ENCODE measurements at places on chromosomes 1 and 21.

DNA sequence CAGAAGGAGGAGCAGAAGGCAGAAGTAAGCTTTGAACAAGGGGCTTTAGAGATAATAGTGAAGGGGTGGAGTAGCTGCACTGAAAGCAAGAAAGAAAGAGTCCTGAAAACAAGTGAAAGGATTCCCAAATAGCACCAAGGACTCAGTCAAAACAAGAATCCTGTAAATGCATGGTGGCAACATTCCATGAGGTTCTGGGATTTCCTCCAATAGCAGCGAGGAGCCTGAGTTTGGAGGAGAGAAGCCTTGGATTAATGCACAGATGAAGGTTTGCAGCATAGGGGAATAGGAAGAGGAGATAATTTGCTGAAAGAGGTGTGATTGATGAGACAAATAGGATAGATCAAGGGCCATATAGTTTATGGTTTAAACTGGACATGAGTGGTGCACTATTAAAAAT lies 10.9 kb downstream of the KRTAP22-2 start:
- DNase-seq: no peak

DNA sequence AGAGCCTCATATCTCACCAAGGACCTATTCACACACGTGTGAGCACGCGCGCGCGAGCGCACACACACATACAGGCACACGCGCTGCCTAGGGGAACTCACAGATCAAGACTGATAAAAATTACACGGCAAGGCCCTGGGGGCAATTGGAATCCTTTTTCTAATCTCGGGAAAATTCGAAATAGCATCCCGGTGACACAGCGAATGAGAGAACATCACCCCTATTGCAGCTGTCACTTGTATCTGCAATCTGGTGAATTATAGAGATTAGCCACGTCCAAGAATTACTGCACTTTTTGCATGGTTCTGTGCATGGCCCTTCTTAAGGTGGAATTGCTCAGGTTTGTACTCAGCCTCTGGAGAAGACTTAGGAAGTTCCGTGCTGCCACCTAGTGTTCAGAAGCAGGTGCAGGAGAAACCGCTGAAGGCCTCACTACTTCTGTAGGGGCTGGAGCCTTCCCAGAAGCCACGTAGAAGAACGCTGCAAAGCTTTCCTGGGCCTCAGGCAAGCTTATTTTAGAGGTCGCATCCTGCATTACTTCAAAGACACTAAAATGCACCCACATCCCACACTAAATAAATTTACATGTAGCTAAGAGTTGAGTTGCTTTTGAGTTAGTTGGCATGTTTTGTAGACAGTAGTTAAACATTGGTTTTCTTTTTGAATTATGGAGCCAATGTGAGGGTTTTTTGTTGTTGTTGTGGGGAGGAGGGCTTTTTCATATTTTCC lies 229.2 kb upstream of the CAMK1G start:
- peak; percentile 86 for DNase-seq

DNA sequence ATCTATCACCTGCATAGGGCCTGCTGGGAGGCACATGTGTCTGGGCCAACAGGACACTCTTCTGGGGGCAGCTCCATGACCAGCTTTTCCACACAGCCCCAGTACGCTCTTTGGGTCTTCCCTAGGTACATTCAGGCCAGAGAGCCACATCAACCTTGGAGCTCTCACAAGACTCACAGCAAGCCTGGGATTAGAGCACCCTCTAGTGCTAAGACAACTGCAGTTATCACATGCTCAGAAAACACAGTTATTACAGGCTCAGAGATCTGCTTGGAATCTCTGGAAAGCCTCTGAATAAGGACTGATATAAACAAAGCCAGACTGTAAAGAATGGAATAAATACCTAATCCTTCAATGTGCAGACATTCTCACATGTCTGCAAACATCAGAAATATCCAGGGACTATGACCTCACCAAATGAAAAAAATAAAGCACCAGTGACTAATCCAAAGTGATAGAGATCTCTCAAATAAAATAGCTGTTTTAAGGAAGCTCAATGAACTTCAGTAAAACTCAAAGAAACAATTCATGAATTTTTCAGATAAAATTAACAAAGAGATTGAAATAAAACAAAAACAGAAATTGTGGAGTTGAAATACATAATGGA lies 563.9 kb upstream of the NR5A2 start:
- peak; percentile 71 for DNase-seq

- DNase-seq: no peak
Observed at GRCh38 chr1:151994956-151995355, 1.3 kb upstream of the S100A10 start.

DNA sequence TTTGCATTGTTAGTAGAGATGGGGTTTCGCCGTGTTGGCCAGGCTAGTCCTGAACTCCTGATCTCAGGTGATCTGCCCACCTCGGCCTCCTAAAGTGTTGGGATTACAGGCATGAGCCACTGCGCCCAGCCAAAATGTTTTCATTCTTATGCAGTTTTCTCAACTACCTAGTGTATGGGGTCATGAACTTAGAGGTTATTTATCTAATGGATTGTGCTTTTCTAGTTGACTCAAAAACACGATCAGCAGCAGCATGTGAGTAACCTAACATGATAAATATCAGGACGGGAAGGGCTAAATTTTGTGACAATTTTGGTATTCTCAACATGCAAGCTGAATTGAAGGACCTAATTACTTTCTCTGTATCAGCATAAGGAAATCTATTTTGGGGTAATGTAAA lies 9.2 kb upstream of the CD84 start:
- no peak for DNase-seq

- DNase-seq: no peak
Observed at GRCh38 chr1:228345201-228345930, 61.3 kb downstream of the TRIM11 start.
